Putamen (tissue), 1 donor: ENCODE measurements at places on chromosomes 7 and 10.

DNA sequence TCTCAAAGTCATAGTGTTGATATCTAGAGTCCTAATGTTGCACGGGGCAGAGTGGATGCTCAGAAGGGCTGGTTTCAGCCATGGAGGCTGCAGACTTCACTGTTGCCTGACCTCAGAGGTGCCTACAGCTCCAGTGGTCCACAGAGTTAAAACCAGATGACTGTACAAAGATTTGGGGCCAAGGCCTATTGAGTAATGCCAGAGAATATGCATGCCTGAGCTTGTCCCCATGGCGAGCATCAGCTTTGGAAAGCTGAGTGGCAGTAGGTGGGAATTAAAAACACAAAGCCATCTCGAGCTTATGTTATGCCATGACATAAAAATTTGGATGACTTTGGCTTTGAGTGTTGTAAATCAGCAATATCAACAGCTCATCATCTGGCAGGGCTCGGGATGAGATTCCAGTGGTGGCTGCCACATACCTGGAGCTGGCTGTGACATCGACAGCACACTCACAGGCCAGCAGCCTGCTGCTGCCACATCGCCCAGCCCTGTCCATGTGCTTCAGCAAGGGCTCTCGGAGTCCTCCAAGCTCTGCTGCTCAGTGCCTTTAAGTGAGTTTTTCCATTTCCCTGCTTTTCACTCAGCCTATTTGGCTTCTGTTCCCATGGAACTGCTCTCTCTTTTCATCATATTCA is 379.6 kb downstream of the TNS3 start:
- DNase-seq = no peak

DNA sequence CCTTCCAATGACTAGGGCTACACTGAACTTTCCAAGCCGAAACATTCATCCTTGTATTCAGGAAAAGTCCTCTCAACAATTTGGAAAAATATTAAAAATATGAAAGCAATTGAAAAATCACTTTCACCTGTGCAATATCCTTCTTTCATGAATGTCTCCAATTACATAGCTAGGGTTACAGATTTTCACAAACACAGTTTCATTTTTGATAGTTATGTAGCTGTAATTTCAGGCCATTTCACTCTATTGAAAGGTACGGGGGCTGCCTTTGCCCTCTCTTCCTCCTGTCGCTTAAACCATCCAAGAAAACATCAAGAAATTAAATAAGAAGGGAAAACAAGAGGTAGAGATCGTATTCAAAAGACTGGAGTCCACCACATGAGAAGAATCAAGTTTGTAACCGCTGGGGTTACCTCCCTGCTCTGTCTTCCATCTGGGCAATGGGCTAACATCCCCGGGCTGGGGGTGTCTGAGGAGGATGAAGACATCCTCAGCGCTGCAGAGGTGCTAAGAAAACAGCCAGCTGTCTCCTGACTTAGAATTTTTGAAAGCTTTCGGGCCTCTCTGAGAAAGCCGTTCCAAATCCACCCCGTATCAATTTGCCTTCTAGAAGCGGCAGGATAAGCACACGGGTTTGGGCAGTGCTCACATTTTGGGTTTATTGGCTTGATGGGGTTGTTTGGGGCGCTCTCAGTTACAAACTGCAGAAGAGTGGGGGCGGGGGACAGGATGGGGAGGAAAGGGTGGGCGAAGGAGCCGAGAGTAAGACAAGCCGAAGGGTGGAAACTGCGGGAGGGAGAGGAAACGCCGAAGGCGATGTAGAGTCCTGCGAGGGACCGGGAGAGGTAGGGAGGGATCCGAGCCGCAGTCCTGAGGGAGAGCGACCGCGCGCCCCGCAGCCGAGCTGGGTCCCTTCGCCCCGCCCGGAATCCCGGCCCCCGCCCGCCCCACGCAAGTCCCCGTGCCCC is 24.3 kb upstream of the VAX1 start:
- no peak for DNase-seq

DNA sequence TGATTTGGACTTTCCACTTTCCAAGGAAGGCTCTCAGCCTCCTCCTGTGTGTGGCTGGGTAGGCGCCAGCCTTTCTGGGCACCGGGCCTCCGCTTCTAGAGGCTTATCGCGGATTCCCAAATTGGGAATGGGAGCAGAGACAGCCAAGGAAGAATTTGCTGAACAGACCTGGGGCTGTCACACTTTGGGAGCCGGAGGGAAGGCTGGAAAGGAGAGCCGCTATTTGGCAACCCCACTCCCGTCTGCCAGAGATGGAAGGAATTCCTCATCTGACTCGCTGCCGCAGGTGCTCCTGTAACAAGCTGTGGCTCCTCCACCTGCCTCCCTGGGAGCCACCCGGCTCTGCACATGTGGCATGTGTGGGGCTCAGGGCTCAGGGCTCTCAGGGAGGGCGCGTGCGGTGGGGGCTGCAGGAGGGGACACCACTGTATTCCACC is 50.8 kb upstream of the ECHDC3 start:
- no peak for DNase-seq

- DNase-seq = no peak
These were observed 196.8 kb downstream of the RNLS start for GRCh38 chr10:88386204-88386788.

DNA sequence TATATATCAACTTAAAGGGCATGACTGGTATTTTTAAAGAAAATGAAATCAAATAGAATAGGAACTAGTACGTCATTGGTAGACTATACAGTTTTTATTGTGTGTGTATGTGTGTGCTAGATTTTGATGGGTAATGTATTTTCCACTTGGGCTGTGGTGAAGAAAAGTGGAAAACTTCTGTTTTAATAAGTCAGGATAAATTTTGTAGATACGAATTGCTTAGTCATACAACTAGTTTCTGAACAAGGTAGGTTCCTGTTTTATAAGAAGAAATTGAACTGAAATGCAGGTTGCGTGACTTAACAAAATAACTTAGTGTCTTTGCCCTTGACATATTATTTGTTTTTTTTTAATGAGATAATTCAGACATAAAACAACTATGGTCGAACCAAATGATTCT is 24.3 kb downstream of the UBN2 start:
- DNase-seq = no peak

- DNase-seq = no peak
These were observed 369.9 kb downstream of the WDR11 start for GRCh38 chr10:121221072-121221471.

DNA sequence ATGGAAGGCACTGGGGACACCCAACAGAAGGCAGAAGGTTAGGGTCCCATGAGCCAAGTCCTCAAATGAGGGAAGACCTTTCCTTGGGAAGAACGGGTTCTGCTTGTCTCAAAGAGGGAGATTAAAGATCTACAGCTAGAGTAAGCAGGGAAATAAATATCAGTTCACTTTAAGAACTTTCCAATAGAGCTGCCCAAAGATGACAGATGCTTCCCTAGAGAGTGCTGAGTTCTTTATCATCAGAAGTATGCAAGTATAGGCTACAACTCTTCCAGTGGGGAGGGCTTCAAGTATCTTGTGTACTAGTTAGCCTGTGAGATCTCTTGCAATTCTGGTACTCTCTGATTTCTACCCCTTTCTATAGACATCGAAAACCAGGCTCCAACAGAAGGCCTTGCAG is 39.4 kb downstream of the EMX2 start:
- no peak for DNase-seq
